ENCODE measurements at places on chromosomes 6 and 20.
A peak's percentile ranks its signal among the peaks of the same experiment; 100 is the strongest.

DNA sequence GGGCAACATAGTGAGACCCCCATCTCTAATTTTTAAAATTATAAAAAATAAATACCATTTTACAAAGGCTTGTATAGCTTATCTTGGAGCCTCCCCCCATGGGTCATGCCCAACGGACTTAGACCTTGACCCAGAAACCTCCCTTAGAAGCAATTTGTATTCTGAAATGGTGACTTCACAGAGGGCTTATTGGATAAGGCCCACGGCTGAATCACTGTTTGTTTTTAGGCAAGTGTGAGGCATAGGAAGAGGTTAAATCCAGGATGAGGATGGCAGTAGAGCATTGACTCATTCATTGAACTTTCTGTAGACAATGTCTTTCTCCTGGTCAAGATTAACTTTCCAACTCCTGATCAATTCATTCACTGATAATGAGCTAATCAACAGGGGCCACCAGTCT is 6.2 kb upstream of the SNAI1 start:
- no peak for DNase-seq

DNA sequence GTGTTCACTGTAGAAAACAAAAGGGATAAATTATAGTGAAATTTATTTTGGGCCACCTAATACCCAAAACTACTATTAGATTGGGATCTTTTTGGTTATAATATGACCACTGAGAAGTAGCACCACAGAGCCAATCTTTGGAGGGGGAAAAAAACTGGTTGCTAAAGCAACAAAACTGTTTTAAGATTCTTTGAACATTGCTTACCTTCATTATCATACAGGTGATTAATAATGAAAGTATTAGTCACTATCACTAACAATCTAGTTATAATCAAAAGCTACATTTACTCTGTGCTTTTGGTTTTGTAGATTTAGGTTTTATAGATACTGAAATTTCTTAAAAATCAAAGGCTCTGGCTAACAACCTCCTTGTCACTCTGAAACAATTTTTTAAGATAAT is 31.7 kb downstream of the STX7 start:
- DNase-seq: no peak

DNA sequence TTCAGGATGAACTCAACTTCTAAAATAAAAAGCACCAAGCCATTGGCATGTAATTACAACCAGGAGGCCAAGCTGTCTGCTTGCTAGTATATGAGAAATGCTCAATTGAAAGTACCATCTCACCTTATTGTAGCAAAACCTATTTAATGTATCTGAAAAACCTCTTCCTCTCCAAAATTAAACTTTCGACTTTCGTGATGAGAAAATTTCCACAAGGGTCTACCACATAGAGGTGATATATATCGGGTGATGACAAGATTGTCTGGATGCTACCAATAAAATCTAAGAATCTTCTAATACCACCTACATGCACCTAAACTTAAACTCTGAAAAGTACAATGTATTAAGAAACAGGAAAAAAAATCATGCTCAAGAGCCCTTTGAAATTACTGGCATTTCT is 74.2 kb downstream of the ATXN1 start:
- no peak for DNase-seq

DNA sequence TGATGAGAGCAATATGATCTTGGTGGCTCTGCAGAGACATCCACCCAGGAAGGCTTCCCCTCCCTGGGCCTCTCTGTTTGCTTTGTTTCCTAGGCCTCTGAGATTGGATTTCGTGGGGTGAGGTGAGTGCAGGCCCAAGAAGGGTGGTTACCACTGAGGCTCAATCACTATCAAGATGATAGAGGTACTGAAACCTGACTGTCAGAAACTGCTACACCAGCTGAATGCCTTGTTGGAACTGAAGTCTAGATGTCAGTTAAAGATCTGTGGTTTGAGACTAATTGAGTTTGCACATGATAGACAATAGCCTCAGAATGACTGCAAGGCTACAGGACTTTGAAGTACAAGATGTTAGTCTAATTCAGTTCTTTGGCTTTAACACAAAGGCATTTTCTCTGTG is 15.2 kb downstream of the VNN1 start:
- DNase-seq: no peak

GRCh38 chr20:49965781-49966305 is 16.9 kb upstream of the SNAI1 start:
- DNase-seq: no peak

DNA sequence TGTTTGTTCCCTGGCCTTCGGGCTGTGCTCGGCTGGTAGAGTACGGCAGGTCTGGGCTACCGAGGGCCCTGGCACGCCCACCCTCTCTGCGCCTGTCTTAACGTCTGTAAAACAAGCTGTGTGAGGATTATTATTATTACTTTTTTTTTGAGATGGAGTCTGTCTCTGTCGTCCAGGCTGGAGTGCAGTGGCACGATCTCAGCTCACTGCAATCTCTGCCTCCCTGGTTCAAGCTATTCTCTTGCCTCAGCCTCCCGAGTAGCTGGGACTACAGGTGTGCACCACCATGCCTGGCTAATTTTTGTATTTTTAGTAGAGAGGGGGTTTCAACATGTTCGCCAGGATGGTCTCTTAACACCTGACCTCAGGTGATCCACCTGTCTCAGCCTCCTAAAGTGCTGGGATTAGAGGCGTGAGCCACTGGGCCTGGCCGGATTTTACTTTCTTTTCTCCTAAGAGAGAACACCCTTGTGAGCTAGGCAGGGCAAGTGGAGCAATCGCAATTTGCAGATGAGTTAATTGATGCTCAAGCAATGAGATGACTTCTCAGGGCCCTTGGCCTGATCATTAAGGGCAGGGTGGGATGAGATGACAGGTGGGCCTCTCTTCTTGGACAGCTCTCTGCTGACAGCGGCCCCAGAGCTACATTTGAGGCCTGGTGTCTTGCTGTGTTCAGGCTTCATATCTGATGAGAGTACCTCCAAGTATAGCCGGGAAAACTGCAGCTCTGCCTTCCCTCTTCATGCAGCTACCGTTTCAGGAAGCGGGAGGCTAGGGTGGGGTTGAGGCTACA is 859 bp upstream of the SMIM29 start:
- no peak for DNase-seq

DNA sequence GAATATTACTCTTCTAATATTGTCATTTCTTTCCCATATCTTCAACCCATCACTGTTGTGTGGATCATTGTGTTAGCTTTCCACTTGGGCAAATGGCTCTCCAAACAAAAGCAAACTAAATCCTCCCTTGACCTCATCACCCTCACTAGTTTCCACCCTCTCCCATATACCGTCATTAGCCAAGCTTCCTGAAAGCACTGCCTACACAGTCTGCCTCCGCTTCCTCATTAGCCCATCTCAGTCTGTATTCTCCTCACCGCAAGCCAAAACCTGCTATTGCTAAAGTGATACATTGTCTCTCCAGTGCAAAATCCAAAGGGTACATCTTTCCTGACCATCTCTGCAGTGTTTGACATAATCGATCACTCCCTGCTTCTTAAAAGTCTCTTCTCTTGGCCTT is 212.6 kb downstream of the CLIC5 start:
- no peak for DNase-seq

- peak; percentile 70 for DNase-seq
These were observed 40.9 kb downstream of the ALDH8A1 start for GRCh38 chr6:134908906-134909516.

GRCh38 chr6:108176281-108177089 is 10.7 kb downstream of the NR2E1 start:
- DNase-seq: no peak

GRCh38 chr20:48923149-48923718 is 1.7 kb downstream of the ARFGEF2 start:
- no peak for DNase-seq

DNA sequence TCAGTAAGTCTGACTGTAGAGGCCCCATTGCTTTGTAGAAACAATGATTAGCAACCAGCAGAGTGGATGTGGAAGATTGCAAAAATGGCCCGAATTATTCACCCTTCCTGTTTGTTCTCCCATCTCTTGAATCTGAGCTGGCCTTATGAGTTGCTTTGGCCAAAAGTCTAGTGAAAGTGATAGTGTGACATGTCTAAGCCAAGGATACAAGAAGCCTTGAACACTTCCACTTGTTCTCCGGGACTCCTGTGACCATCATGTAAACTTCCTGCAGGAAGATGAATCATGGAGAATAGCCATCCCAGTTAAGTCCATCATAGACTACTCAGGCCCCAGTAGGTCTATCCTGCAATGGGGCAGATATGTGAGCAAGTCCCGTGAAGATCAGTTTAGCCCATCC is 252.0 kb upstream of the JAG1 start:
- DNase-seq: no peak

DNA sequence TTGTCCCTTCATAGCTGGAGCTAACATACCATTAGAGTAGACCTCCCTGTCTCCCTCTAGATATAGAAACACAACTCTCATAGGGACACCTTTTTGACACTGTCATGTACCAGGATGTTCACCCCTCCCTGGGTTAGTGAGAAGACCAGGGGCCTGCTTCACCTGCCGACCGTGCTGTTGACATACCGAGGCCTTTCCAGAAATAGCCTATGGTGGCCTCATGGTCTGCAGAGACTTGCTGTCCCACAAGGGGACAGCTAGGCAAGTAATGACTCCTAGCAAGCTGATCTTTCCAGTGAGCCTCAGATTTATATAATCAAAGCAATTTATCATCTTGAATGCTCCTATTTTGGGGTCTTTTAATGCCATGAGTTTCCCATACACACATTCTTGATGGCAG is 15.0 kb downstream of the ZDHHC14 start:
- DNase-seq: no peak

- no peak for DNase-seq
These were observed 102.6 kb upstream of the RSPO3 start for GRCh38 chr6:127015858-127016257.

DNA sequence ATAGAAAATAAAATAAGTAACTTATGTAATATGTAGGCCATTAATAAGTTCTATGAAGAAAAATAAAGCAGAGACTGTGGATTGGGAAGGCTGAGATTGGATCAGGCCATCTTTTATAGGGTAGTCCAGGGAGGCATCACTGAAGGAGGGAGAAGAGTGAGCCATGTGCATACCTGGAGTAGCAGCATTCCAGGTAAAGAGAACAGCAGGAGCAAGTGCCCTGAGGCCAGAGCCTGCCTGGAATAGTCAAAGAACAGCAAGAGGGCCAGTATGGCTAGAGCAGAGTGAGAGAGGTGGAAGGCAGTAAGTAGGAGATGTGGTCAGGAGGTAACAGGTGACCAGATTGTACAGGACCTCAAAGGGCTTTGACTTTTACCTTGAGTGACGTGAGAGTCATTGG is 112.1 kb downstream of the EPM2A start:
- no peak for DNase-seq

DNA sequence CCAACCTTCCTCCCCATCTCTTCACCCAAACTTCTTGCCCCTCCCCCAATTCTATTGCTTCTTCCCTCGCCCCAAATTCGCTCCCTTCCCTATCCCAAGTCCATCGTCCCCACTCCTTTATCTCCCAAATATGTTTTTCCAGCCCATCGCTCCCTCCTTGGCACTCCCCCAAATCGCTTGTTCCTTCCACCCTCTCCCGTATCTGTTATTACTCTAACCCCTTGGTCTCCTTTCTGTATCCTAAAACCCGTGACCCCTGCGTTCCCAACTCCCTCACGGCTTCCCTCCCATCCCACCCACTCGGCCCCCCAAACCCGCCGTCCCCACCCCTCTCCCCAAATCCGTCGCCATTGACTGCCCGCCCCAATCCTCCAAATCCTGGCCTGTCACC is 584 bp downstream of the MTCH1 start:
- DNase-seq: no peak

GRCh38 chr6:149917679-149918078 is 5.2 kb downstream of the RAET1G start:
- no peak for DNase-seq

DNA sequence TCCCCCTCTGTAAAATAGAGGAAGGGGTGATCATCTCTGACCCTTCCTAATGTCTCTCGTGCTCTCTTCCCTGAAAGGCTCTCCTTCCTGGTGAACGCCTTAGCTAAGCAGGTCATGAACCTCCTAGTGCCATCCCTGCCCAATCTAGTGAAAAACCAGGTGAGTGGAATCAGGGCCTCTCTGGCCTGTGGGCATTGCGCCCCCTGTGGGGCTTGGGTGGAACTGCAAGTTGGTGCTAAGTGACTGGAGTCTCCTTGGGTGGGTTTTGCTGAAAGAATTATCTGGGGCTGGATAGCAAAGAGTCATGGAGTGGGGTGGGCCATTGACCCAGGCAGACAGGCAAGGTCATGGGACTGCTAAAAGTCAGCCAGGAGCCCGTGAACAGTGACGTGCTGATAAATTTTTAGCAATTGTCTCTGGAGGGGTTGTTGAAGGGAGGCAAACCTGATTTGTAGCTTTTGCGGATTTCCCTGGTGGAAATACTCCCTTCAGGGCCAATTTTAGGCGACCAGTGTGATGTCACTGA is 8.9 kb downstream of the BPIFB1 start:
- peak; percentile 15 for DNase-seq

DNA sequence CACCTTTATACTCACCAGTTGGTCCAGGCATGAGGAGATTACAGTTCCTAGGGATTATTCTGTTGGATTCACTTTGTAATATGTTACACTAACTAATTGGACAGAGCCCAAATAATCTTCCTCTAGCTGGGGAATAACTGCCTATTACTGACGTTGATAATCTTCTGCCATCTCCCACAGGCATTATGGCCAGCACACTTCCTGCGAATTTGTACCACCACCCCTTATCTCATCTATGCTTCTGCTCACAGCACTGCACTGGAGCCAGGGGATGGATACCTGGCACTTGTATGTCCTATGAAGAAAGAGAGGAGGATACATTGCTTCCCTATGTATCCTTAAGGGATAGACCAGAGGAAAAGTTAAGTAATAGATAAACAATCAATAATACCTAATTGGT is 494.8 kb upstream of the MAN1A1 start:
- no peak for DNase-seq

GRCh38 chr6:131067521-131067920 is 4.5 kb upstream of the EPB41L2 start:
- DNase-seq: no peak

DNA sequence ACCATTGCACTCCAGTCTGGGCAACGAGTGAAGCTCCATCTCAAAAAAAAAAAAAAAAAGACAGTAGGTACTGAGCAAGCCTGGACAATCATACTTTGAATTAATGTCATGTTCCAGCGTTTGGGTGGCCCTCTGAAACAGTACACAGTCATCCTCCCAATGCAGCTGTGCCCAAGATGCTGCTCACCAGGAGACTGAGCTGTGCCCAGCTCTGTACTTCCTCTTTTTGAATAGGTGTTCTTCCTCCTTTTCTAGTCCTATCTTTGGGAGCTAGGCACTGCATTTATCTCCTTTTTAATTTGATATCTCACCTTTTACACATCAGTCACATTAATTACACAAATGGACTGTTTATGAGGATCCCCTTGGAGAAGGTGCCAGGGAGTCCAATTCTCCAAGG is 101.5 kb downstream of the RPP40 start:
- no peak for DNase-seq

Measured in NCI-H446 (cell line).